Psoas muscle (tissue), 8 donors: ENCODE measurements at places on chromosomes 4 and X. TPM values are rescaled to one million over a fixed set of nuclear protein-coding genes. Genes with fewer than 3 reads are reported as not detected.

Gene MAOA
- 12.3 TPM for polyA plus RNA-seq

Gene SLC2A9
- polyA plus RNA-seq: 2.7 TPM

Gene BMP3
- polyA plus RNA-seq: 0.09 TPM

Gene CHRDL1
- polyA plus RNA-seq: 2.1 TPM

Gene DMP1
- polyA plus RNA-seq: not detected

Gene FGF16
- 0.05 TPM for polyA plus RNA-seq

Gene BEND4
- not detected for polyA plus RNA-seq

Gene PRSS12
- polyA plus RNA-seq: 0.01 TPM

Gene TEX13A
- not detected for polyA plus RNA-seq

Gene GABRE
- 1.1 TPM for polyA plus RNA-seq

Gene TLR3
- 0.49 TPM for polyA plus RNA-seq

Gene TCEAL3
- 6.8 TPM for polyA plus RNA-seq

Gene TCEAL6
- not detected for polyA plus RNA-seq

Gene CXCL8
- polyA plus RNA-seq: 2.8 TPM

Gene SYAP1
- 13.6 TPM for polyA plus RNA-seq

Gene IL2
- polyA plus RNA-seq: not detected

Gene RAB33A
- 0.03 TPM for polyA plus RNA-seq

Gene CABS1
- polyA plus RNA-seq: not detected

Gene CORIN
- polyA plus RNA-seq: 1.3 TPM

Gene CENPI
- 0.39 TPM for polyA plus RNA-seq

Gene PPM1K
- 1.0 TPM for polyA plus RNA-seq

Gene SLC6A8
- polyA plus RNA-seq: 104 TPM

Gene USP17L30
- not detected for polyA plus RNA-seq
